Stimulated activated CD8-positive, alpha-beta memory T cell treated with anti-CD3 and anti-CD28 coated beads, Interleukin-4, amount 100 ng/mL, for 48 hours (primary cell): ENCODE measurements at places on chromosomes 3 and 15.

DNA sequence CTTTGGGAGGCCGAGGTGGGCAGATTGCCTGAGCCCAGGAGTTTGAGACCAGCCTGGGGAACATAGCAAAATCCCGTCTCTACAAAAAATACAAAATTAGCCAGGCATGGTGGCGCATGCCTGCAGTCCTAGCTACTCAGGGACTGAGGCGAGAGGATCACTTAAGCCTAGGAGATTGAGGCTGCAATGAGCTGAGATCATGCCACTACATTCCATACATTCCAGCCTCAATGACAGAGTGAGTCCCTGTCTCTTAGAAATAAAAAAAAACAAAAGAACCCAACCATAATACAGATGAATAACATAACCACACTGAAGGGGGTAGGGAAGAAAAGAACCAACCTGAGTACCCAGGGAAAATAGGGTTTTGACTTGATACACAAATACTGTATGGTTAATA lies 19.7 kb upstream of the CGNL1 start:
- no peak for DNase-seq

GRCh38 chr3:189954733-189955665 lies 165.7 kb downstream of the P3H2 start:
- no peak for DNase-seq

- no peak for DNase-seq
Observed at GRCh38 chr3:58013973-58014649, 5.9 kb downstream of the FLNB start.

DNA sequence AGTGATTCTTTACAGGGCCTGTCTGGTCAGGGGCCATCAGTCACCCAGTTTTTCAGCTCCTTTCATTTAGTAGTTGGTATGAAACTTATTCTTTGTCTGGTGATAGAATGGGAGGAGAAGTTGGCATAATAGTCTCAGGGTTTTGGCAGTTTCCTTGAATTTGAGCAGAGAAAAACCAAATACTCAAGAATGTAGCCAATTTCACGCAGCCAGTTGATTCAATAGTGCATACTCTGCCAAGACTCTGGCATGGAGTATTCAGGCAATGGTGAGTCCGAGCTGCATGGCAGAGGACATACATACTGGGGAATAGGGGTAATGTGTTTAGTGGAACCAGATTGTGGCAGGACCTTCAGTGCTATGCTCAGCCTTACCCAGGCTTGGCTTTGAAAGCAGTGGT lies 118.3 kb downstream of the GALK2 start:
- no peak for DNase-seq

GRCh38 chr3:149058602-149059001 lies 27.7 kb downstream of the HLTF start:
- no peak for DNase-seq
